Omental fat pad (tissue), 4 donors: ENCODE measurements at places on chromosomes 3 and 15. TPM values are rescaled to one million over a fixed set of nuclear protein-coding genes. Genes with fewer than 3 reads are reported as not detected.

GRM2 gene
- 0.48 TPM for total RNA-seq

SPTBN5 gene
- 2.4 TPM for total RNA-seq

OSTN gene
- not detected for total RNA-seq

FAM81A gene
- total RNA-seq: 0.72 TPM

TGM4 gene
- total RNA-seq: not detected

LXN gene
- total RNA-seq: 77.1 TPM

LOXL1 gene
- 6.2 TPM for total RNA-seq

POLQ gene
- 0.84 TPM for total RNA-seq

CAND2 gene
- total RNA-seq: 2.2 TPM

TNFAIP8L3 gene
- 6.5 TPM for total RNA-seq

CKMT1B gene
- 2.3 TPM for total RNA-seq

MESP2 gene
- total RNA-seq: not detected

IMPG2 gene
- total RNA-seq: 0.32 TPM

IP6K1 gene
- total RNA-seq: 35.9 TPM

COL6A5 gene
- total RNA-seq: not detected

LRRC34 gene
- 1.9 TPM for total RNA-seq

RPL32 gene
- 803 TPM for total RNA-seq

TMEM207 gene
- total RNA-seq: not detected

RBSN gene
- 22.3 TPM for total RNA-seq

SPESP1 gene
- 4.1 TPM for total RNA-seq

SPSB4 gene
- 0.65 TPM for total RNA-seq

FGF12 gene
- 3.1 TPM for total RNA-seq

IGF2BP2 gene
- 48.9 TPM for total RNA-seq

GRK7 gene
- 0.46 TPM for total RNA-seq

ROPN1 gene
- total RNA-seq: not detected

SNURF gene
- total RNA-seq: 5.8 TPM

CLDN18 gene
- not detected for total RNA-seq

CPNE9 gene
- total RNA-seq: not detected

KCNAB1 gene
- 7.2 TPM for total RNA-seq

SETD5 gene
- 120 TPM for total RNA-seq

STAC gene
- total RNA-seq: 0.28 TPM

ATRIP gene
- 4.8 TPM for total RNA-seq

ZNF80 gene
- 0.19 TPM for total RNA-seq

PLA2G4E gene
- total RNA-seq: not detected

KBTBD13 gene
- not detected for total RNA-seq

GOLGA8R gene
- 4.9 TPM for total RNA-seq

PLA1A gene
- total RNA-seq: 12.8 TPM

NRROS gene
- 18.2 TPM for total RNA-seq

SERPINI1 gene
- total RNA-seq: 4.3 TPM

CPN2 gene
- total RNA-seq: 0.50 TPM

DLEC1 gene
- total RNA-seq: 1.4 TPM

MCTP2 gene
- 47.7 TPM for total RNA-seq

RAB11A gene
- total RNA-seq: 142 TPM

ACTRT3 gene
- total RNA-seq: 2.5 TPM

ZNF662 gene
- total RNA-seq: 4.8 TPM

LIPC gene
- 0.46 TPM for total RNA-seq

GOLGA8N gene
- 5.0 TPM for total RNA-seq

ZDHHC23 gene
- total RNA-seq: 3.2 TPM
